ENCODE measurements at places on chromosomes 5 and 9.

- DNase-seq, result peak; percentile 43
Observed at GRCh38 chr5:89043676-89044075, 160.7 kb upstream of the MEF2C start.

DNA sequence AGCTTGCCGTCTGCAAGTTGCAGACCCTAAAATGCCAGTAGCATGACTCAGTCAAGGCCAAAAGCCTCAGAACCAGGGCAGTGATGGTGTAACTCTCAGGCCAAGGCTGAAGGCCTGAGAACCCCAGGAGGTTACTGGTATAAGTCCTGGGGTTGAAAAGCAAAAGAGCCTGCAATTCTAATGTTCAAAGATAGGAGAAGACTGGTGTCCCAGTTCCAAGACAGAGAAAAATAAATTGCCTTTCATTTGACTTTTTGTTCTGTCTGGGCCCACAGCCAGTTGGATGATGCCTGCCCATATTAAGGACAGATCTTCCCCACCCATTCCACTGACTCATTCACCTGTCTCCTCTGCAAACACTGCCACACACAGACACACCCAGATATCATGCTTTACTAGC lies 673.2 kb downstream of the CDH18 start:
- no peak for DNase-seq

DNA sequence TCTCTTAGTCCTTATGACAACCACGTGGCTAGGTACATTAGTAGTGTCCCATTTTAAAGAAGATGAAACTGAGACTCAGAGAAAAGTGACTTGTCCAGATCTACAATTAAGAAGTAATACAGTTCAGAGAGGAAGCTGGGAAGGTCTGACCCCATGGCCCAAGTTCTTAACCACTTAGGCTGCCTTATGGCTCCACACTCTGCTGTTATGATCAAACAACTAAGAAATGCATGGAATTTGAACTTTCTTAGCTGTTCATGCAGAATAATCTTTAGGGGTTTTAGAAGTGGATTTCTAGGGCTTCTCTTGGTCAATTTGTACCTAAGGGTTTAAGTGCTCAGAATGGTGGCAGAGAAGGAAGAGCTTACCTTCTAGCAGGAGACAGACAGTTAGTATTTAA lies 128.0 kb upstream of the MSX2 start:
- DNase-seq, result no peak

DNA sequence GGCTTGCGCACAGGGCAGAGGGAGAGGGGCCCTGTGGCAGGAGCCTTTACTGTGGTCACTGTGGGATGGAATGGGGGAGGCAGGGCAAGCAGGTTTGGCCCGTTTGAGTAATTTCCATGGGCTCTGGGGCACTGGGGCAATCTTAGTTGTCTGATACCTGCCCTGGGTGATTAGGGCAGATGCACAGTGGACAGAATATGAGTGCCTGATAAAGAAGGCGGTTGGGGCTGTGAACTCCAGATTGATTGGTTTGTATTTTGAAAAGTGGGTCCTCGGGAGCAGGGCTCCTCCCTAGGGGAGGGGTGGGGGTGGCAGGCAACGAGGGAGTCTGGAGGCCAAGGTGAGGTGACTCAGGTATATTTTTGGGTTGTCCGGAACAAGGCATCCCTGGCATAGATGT lies 247.5 kb downstream of the NSG2 start:
- no peak for DNase-seq

- DNase-seq, result no peak
Observed at GRCh38 chr5:39455645-39456044, 30.9 kb upstream of the DAB2 start.

DNA sequence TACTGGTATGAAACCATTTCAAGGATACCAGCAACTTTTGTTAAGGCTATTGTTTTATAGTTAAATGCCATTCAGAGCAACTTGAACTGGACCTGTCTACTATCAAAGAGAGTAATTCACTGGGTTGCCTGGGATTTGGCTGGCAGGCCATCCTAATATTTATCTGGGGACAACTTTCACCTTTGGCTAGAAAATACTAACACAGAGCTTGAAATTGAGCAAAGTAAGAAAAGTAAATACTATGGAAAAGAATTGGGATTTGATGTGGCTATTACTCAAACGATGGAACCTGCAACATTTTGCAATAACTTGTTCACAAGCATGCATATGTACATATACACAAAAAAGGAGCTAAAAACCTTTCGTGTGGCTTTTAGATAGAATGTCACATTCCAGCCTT lies 191.3 kb downstream of the DENND1A start:
- no peak for DNase-seq

DNA sequence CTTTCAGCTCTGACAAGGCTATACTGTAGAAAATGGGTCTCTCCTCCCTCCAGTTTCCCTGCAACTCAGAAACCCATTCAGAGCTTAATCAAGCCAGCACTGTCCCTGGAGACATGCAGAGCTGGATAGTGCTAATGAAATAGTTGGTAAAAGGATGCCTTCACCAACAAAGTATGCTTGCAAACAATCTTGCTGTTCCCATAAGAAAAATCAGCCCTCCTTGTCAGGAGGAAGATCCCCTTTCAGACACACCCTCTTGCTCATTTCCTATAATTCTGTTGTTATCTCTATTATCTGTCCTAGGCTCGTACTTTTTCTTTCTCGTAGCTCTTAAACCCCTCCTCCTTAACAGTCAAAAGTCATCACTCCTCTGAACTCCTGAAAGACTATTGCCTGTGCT lies 9.9 kb upstream of the OSMR start:
- no peak for DNase-seq

DNA sequence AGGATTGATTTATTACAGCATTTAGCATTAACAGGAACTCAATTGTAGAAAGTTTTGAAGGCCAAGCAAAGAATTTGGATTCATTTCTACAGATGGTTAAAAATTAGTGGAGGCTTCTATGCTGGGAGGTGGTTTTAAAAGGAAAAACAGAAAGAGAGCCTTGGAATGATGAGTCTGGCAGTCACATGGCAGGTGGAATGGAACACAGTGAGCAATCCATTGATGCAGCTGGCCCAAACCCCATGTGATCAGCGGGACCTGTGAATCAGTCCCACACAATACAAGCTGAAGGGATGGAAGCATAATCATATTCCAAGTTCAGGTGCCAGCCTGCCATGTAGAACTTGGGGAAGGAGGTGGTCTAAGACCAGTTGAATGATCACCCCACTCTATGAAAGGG lies 147.9 kb downstream of the PIP5K1B start:
- DNase-seq, result peak; percentile 1

DNA sequence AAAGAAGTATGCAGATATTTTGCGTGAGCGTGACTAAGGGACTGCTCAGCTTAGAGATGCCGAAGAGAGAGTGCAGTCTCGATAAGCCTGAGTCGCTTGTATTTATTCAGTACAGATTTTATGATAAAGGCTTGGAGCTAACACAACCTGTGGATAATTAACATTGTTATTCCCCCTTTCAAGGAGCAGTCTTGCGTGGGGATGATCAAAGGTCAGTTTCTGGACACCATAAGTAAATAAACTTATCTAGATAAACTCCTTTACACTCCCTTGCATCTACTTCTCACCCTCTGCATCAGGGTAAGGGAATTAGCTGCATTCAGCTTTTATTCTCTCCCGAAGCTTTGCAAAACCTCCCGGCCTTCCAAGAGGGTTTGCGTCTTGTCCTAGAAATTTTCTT lies 357.8 kb upstream of the ST8SIA4 start:
- no peak for DNase-seq

DNA sequence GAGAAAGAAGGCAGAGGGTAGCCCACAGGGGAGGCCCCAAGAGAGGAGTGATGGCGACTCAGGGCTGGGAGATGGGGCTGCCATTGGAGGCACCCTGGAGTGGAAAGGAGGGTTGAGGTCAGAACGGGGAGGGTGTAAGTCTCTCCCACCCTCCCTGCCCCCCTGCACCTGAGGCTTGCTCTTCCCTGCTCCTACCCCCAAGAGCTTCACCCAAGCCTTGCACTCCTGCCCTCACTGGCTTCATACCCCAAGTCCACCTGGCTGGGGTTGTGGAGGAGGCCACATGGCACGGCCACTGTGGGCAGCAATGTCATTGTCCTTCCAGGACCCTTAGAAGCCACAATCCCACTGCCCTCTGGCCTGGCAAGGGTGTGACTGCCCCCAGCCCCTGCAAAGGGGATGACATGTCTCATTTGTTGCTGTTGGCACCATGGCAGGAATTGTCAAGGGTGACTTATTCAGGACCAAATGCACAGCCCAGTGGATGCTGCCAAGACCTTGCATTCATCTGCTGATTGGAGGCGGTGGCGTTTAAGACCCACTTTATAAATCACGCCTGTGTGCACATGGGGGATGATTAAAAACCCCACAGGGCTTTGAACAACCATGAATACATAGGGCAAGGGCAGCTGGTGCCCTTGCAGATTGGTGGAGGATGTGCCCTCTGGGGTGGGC lies 47.6 kb upstream of the RNU6ATAC start:
- DNase-seq, result no peak
